ENCODE measurements at places on chromosomes 5 and 9.

- peaks cover 13% of the 10 kb centered on the region for H3K36me3 ChIP-seq
- no peak overlapping the region for H3K4me3 ChIP-seq
- no peak overlapping the region for H3K27ac ChIP-seq
- no peaks in the 10 kb centered on the region for H3K4me1 ChIP-seq
These were observed 55.5 kb downstream of the NNT start for GRCh38 chr5:43658509-43658908.

GRCh38 chr5:123093601-123094236 is 4.7 kb downstream of the PRDM6 start:
- no peak overlapping the region for H3K4me3 ChIP-seq
- no peak overlapping the region for H3K27ac ChIP-seq
- H3K36me3 ChIP-seq = no peaks in the 10 kb centered on the region
- DNase-seq = no peak
- peaks cover 24% of the 10 kb centered on the region for H3K4me1 ChIP-seq

DNA sequence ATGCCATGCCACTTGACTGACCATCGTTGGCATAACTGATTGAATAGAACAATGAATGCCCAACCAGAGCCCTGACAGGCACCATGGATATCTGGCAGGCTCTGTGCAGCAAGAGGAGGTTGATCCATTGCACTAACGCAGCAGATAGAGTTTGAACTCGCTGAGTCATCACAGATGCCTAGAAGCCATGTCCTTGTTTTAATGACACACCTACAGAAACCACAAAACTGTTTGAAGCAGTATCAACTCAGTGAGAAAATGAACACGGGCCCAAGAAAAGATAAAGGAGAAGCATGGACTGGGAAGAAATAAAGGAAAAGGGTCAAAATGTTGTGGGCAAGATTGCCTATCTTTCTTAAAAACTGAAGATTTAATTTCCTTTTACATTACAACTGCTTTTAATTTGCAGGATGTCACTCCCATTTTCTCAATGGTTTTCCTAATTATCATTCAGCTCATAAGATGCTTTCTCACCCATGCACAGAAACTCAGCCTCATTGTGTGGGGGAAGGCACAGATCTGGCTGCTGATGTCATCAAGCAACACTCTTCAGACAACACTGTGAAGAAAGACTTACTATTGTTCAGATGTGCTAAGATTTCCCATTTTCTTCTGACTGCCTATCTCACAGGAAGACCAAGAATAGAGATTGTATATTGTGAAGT is 129.0 kb downstream of the PIK3R1 start:
- H3K4me3 ChIP-seq = no peak overlapping the region
- no peaks in the 10 kb centered on the region for H3K27me3 ChIP-seq
- H3K4me1 ChIP-seq = peaks cover 4% of the 10 kb centered on the region
- H3K36me3 ChIP-seq = no peaks in the 10 kb centered on the region
- no peak overlapping the region for H3K27ac ChIP-seq

DNA sequence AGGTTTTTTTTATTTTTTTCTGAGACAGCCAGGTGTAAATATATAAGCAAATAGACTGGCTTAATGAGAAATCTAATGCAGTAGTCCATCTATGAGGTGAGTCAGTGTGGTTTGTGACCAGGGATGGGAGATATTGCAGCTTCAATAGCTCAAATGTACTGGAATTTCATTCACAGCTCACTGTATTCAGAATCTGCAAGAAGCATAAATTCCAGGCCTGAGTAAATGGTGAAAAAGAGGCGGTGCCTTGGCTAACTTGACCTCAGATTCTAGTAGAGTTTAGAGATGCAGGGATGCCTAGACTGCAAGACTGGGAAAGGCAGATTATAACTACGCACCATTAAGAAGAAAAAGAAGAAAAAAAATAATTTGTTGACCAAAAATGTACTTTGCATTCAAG is 151.9 kb upstream of the SMC2 start:
- H3K4me1 ChIP-seq = no peaks in the 10 kb centered on the region
- no peaks in the 10 kb centered on the region for H3K27me3 ChIP-seq
- H3K4me3 ChIP-seq = no peak overlapping the region
- H3K27ac ChIP-seq = no peak overlapping the region

DNA sequence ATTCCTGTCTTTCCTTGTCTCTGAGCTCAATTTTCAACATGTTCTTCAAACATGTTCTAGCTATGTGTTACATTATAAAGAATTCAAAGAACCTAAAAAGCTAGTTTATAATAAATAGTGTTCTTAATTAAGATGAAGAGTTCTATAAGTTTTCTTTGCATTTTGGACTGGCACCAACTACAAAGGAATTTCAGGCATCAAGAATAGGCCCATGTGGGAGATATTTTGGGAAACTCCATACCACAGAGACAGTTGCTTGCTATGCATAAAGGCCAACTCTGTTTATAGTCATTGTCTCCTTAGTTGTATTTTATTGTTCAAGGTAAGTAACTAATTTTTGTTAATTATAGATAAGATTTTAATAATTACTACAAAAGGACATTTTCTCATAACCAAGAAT is 4.5 kb downstream of the SLF1 start:
- DNase-seq = no peak
- H3K4me3 ChIP-seq = no peak overlapping the region
- no peak overlapping the region for H3K27ac ChIP-seq
- no peaks in the 10 kb centered on the region for H3K36me3 ChIP-seq
- no peaks in the 10 kb centered on the region for H3K27me3 ChIP-seq

- no peaks in the 10 kb centered on the region for H3K27me3 ChIP-seq
- peak within 1 kb of the TSS; percentile 97 for H3K27ac ChIP-seq
- H3K36me3 ChIP-seq = peaks cover 8% of the 10 kb centered on the region
- peaks cover 59% of the 10 kb centered on the region for H3K4me1 ChIP-seq
These were observed at the start of gene SLC25A25 for GRCh38 chr9:128067645-128068385. TSS of gene SLC25A25 (plus strand) at chr9:128068232. CDS start at chr9:128068320, 88 bp downstream.

GRCh38 chr9:16870596-16871335 is at the start of gene BNC2:
TSS of gene BNC2 (minus strand) at chr9:16870670. CDS start at chr9:16870648, 22 bp downstream.
- H3K36me3 ChIP-seq = no peaks in the 10 kb centered on the region
- peak within 1 kb of the TSS; percentile 62 for H3K4me3 ChIP-seq
- peaks cover 26% of the 10 kb centered on the region for H3K4me1 ChIP-seq
- no peak within 1 kb of the TSS for H3K27ac ChIP-seq
- peaks cover 49% of the 10 kb centered on the region for H3K27me3 ChIP-seq
- peak; percentile 73 for DNase-seq

DNA sequence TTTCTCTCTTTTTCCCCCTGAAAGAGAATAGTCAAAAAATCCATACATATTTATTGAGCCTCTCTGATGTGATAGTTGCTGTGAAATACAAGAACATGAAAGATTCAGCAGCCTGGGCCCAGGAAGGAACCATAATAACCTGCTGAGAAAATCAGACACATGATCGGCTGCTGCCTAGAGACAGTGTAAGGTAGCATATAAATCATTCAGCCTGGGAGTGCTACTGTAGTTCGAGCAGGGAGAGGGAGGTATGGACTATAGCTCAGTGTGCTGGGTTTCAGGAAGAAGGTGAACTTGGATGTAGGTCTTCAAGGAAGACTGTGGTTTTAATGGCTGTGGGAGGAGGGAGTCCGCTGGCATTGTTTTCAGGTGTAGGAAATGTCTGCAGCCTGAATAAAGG is 469.1 kb downstream of the RAB3C start:
- H3K4me1 ChIP-seq = no peaks in the 10 kb centered on the region
- no peaks in the 10 kb centered on the region for H3K27me3 ChIP-seq
- H3K27ac ChIP-seq = no peak overlapping the region
- H3K4me3 ChIP-seq = no peak overlapping the region

DNA sequence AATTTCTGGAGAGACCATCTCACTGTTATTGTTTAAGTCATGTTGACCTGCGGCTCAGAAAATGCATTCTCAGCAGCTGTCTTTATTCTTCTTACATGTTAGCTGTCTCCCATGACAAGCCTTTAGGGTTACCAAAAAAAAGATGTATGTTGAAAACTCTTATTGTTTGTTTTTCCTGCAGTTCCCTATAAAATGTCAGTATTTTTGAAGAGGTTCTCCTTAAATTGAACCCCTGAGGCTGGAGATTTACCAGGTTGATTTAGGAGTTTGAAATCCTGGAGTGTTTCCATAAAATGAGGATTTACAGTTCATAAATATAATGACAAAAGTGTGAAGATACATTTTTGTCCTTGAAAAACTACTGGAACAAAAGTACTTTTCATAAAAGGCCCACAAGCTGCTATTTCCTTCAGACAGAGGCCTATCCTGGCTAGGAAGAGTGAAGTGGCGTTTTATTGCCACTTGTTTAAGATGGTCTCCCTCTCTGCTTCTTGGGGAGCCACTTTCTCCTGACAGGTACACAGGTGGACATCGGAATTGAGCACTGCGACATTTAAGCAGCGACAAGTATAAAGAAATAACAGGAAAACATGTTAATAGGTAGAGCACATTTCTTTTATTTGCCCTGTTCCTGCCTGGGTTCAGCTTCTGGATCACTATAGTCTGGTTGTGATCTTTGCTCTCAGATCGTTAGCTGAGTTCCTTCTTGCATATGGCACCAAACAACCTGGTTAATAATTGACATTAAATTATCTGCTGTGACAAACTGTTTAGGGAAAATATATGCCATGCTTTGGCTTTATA is 344.8 kb upstream of the RPS23 start:
- H3K36me3 ChIP-seq = no peaks in the 10 kb centered on the region
- no peaks in the 10 kb centered on the region for H3K4me1 ChIP-seq
- DNase-seq = no peak

DNA sequence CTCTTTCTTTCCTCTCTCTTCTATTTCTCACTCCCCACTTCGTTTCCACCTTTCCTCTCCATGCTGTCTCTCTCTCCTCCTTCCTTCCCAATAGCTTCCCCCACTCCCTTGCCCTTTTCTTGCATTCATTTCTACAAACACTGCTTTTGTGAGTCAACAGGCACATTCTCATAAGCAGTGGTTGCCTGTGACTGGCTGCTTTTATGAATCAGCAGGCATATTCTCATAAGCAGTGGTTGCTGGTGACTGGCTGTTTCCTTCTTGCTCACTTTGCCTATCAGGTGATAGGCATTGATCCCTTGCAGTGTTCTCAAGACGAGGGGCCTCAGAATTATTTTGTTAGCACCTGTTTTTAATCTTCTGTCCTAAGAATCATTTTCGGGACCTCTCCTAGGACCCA is 116.1 kb upstream of the ACTBL2 start:
- H3K36me3 ChIP-seq = no peaks in the 10 kb centered on the region
- H3K4me1 ChIP-seq = peaks cover 10% of the 10 kb centered on the region
- no peak overlapping the region for H3K4me3 ChIP-seq
- H3K27me3 ChIP-seq = no peaks in the 10 kb centered on the region
- DNase-seq = no peak
- H3K27ac ChIP-seq = no peak overlapping the region

DNA sequence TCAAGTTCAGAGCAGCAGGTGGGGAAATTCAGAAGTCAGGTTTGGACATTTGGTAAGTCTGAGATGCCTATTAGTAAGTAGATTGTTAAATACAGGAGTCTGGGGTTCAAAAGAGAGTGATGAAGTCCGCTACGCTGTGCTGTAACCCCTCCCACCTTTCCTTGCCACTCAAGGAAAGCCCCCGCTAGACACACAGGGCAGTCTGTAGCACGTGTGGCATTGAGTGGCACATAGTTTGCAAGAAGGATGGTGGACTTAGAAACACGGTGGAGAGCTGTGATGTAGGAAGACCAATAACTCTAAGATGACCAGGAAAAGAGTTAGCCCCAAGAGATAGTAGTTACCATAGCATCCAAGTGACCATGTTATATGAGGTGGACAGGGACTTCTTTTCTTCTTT is 44.7 kb upstream of the FSTL4 start:
- no peaks in the 10 kb centered on the region for H3K36me3 ChIP-seq
- no peaks in the 10 kb centered on the region for H3K27me3 ChIP-seq
- no peak for DNase-seq
- no peak overlapping the region for H3K4me3 ChIP-seq

DNA sequence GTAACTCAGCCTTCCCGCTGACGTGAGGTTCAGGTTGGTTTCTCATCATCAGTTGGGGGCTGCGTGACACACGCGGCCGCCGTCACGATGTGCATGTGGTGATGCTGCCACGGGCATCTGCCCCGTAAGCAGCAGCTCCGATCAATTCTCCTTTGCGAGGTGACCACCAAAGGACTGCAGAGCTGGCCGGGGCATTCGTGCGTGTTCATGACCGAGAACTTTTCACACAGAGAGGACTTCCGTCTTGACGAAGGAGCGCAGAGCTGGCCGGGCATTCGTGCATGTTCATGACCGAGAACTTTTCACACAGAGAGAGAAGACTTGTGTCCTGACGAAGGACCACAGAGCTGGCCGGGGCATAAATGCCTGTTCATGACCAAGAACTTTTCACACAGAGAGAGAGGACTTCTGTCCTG is 3.8 kb upstream of the LCN1 start:
- peaks cover 41% of the 10 kb centered on the region for H3K27me3 ChIP-seq
- H3K36me3 ChIP-seq = no peaks in the 10 kb centered on the region
- no peak overlapping the region for H3K4me3 ChIP-seq

GRCh38 chr9:85212209-85212608 is 529.5 kb downstream of the AGTPBP1 start:
- H3K27me3 ChIP-seq = peaks cover 5% of the 10 kb centered on the region
- no peak overlapping the region for H3K4me3 ChIP-seq
- H3K36me3 ChIP-seq = no peaks in the 10 kb centered on the region

DNA sequence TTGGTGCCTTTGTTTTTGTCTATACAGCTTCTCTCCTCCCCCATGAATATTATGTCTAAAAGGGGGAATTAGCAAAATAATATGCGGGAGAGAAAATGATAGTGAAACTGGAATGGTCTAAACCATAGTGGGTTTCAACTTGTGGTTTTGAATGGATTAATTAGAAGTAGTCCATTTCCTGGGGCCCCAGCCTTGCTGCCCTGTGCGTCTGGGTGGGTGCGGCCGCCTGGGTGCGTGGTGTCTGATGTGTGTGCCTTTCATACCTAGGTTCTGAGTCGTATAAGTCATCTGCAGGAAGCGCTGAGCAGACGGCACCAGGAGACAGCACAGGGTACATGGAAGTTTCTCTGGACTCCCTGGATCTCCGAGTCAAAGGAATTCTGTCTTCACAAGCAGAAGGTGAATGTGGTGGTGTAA is 120.0 kb upstream of the CACNA1B start:
- no peak for DNase-seq
- no peaks in the 10 kb centered on the region for H3K4me1 ChIP-seq
- H3K27me3 ChIP-seq = no peaks in the 10 kb centered on the region
- H3K36me3 ChIP-seq = peaks cover 23% of the 10 kb centered on the region
- no peak overlapping the region for H3K4me3 ChIP-seq

GRCh38 chr5:100900142-100900795 is 2.8 kb downstream of the ST8SIA4 start:
- peaks cover 5% of the 10 kb centered on the region for H3K36me3 ChIP-seq
- H3K4me3 ChIP-seq = peak overlapping the region; percentile 100
- H3K27ac ChIP-seq = peak overlapping the region; percentile 76
- no peaks in the 10 kb centered on the region for H3K27me3 ChIP-seq
- DNase-seq = peak; percentile 77

GRCh38 chr5:2996687-2997086 is 245.2 kb upstream of the IRX2 start:
- DNase-seq = no peak
- H3K4me3 ChIP-seq = no peak overlapping the region
- no peaks in the 10 kb centered on the region for H3K27me3 ChIP-seq
- H3K36me3 ChIP-seq = no peaks in the 10 kb centered on the region
- H3K4me1 ChIP-seq = no peaks in the 10 kb centered on the region
- H3K27ac ChIP-seq = no peak overlapping the region

DNA sequence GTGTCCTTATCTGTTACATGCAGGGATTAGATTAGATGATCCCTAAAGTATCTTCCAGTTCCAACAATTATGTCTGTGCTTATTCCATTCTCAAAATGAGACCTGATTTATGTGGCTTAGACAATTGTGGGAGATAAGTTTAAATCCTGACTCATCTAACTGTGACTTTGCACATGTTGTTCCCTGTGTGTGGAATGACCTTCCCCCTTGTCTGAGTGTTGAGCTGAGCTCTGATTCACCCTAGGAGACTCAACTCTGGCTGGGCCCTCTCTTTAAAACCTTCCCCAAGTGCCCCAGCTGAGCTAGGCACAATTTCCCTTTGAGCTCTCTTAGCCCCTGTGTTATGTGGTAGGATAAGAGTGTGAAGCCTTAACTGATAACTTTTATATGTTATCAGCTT is 118.9 kb upstream of the ELL2 start:
- no peaks in the 10 kb centered on the region for H3K27me3 ChIP-seq
- no peak overlapping the region for H3K27ac ChIP-seq
- H3K4me3 ChIP-seq = no peak overlapping the region
- H3K36me3 ChIP-seq = no peaks in the 10 kb centered on the region
- H3K4me1 ChIP-seq = peaks cover 10% of the 10 kb centered on the region
